Activated CD8-positive, alpha-beta T cell treated with anti-CD3 and anti-CD28 coated beads for 36 hours (primary cell): ENCODE measurements at places on chromosomes 5 and 9. TPM values are rescaled to one million over a fixed set of nuclear protein-coding genes. Genes with fewer than 3 reads are reported as not detected.
A peak's percentile ranks its signal among the peaks of the same experiment; 100 is the strongest.

Gene NDST1
- total RNA-seq: 2.9 TPM

Gene NDFIP1
- 96.9 TPM for total RNA-seq

Gene LAMC3
- total RNA-seq: 0.09 TPM

Gene REEP2
- 2.9 TPM for total RNA-seq

Gene TMEM171
- not detected for total RNA-seq

Gene AK1
- total RNA-seq: 14.8 TPM

Gene FGD3
- total RNA-seq: 41.6 TPM

Gene SPACA9
- 3.2 TPM for total RNA-seq

Gene PPP6C
- total RNA-seq: 44.8 TPM

Gene GRXCR2
- not detected for total RNA-seq

Gene MYORG
- total RNA-seq: 4.1 TPM

Gene LECT2
- not detected for total RNA-seq

Gene SPATA31E1
- not detected for total RNA-seq

Gene C5orf52
- total RNA-seq: not detected

Gene BRINP1
- not detected for total RNA-seq

Gene PAEP
- not detected for total RNA-seq

Gene C7
- total RNA-seq: not detected

DNA sequence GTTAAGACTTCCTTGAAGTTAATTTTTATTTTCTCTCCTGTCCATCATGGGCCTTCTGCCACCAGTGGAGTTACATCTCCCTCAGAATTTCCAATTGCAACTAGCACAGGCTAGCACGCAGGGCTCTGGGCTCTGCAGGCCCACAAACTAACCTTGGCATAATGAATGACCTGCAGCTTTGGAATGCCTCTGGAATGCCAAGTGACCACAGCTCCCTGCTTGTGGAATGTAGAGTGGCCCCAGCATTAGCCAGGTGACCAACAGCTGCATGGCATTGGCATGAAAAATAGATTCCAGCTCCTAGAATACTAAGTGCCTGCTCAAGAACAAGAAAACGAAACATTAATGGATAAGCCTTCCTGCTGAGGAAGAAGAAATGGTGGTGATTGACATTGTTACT lies 726.1 kb downstream of the BRINP1 start:
- no peaks in the 10 kb centered on the region for H3K4me1 ChIP-seq
- no peaks in the 10 kb centered on the region for H3K27me3 ChIP-seq
- H3K27ac ChIP-seq: no peak overlapping the region
- H3K36me3 ChIP-seq: no peaks in the 10 kb centered on the region
- DNase-seq: no peak

DNA sequence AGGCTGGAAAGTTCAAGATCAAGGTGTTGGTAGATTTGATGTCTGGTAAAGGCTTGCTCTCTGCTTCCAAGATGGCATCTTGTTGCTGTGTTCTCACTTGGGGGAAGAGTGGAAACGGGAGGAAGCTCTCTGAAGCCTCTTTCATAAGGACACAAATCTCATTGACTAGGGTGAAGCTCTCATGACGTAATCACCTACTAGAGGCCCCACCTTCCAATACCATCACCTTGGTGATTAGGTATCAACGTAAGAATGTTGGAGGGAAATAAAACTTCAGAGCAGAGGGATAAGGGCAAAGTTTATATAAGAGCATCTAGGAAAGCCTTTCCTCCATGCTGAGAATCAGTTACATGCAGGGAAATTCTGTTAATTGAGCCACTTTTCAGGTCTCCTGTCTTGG lies 15.4 kb upstream of the KLF9 start:
- H3K4me3 ChIP-seq: no peak overlapping the region
- H3K27me3 ChIP-seq: no peaks in the 10 kb centered on the region
- no peak for DNase-seq
- no peaks in the 10 kb centered on the region for H3K36me3 ChIP-seq
- no peaks in the 10 kb centered on the region for H3K4me1 ChIP-seq

- H3K27ac ChIP-seq: no peak overlapping the region
- H3K36me3 ChIP-seq: no peaks in the 10 kb centered on the region
- no peaks in the 10 kb centered on the region for H3K4me1 ChIP-seq
- DNase-seq: no peak
These were observed 455.3 kb upstream of the SGCD start for GRCh38 chr5:155871623-155872022.

DNA sequence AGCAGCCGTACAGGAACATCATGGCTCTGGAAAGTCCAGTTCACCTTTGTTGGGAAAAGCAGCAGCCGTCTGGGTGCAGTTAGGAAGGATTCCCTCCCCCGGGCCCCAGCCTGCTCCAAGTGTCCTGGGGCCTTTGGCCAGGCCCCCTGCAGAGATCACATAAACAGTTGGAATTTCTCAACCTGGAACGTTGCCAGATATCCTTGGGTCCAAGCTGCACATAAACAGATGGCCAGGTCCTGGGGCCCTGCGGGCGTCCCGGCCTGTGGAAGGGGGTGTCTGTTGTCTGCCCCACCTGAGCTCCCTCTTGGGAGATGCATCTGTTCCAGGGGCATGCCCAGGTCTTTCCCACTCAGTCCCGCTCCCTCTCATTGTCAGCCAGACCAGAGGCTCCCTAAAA lies 92.7 kb downstream of the COL5A1 start:
- H3K36me3 ChIP-seq: no peaks in the 10 kb centered on the region
- no peak overlapping the region for H3K4me3 ChIP-seq
- H3K27ac ChIP-seq: no peak overlapping the region
- H3K27me3 ChIP-seq: no peaks in the 10 kb centered on the region
- no peak for DNase-seq

GRCh38 chr5:160747987-160748386 lies 104.0 kb downstream of the ATP10B start:
- H3K36me3 ChIP-seq: no peaks in the 10 kb centered on the region
- H3K4me1 ChIP-seq: no peaks in the 10 kb centered on the region
- no peak for DNase-seq
- H3K27me3 ChIP-seq: peaks cover 7% of the 10 kb centered on the region

DNA sequence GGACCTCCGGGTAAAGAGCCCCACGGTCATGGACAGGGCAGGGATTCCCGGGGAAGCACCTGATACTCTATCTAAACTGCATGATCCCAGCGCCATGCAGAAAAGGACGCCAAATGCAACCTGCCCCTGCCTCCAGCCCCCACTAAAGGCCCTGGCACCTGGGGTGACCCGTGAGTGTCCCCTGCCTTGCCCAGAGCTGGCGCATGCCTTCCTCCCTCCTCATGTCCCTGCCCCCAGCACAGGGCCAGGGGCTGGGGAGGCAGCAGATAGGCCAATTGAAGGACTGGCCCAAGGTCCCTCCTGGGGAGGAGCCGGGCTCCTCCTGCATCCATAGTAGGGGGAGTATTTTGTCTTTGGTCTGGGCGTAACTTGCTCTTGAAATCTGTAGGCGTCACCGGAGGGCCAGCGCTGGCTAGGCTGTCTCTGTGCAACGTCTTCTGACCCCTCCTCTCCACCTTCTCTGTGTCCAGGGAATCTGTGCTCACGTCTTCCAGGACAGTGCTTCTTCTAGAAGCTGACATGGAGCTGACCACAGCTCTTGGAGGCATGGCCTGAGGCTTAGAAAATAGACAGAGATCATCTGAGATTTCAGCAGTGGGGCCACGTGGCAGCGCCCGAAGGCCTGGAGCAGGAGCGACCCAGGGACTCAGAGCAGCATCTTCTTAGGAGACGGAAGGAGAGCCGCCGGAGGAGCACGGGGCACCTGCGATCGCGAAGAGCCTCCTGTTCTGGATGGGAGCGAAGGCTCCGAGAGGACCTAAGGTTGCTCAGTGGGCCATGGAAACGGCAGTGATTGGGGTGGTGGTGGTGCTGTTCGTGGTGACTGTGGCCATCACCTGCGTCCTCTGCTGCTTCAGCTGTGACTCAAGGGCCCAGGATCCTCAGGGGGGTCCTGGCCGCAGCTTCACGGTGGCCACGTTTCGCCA lies 660 bp downstream of the SPAAR start:
- DNase-seq: no peak
- H3K4me3 ChIP-seq: no peak overlapping the region
- H3K36me3 ChIP-seq: no peaks in the 10 kb centered on the region

- H3K27me3 ChIP-seq: no peaks in the 10 kb centered on the region
- H3K27ac ChIP-seq: no peak overlapping the region
- H3K4me1 ChIP-seq: peaks cover 12% of the 10 kb centered on the region
- no peaks in the 10 kb centered on the region for H3K36me3 ChIP-seq
These were observed 52.4 kb downstream of the SLC44A1 start for GRCh38 chr9:105296877-105297287.

- no peak overlapping the region for H3K4me3 ChIP-seq
- H3K27me3 ChIP-seq: no peaks in the 10 kb centered on the region
- DNase-seq: no peak
- no peak overlapping the region for H3K27ac ChIP-seq
These were observed 162.6 kb upstream of the GNA14 start for GRCh38 chr9:77810637-77811119.

GRCh38 chr5:133723651-133724366 lies 111.5 kb upstream of the FSTL4 start:
- peaks cover 3% of the 10 kb centered on the region for H3K27me3 ChIP-seq
- H3K4me1 ChIP-seq: no peaks in the 10 kb centered on the region
- H3K27ac ChIP-seq: no peak overlapping the region

GRCh38 chr5:39177631-39177964 lies 41.8 kb downstream of the FYB1 start:
- H3K36me3 ChIP-seq: peaks cover 33% of the 10 kb centered on the region
- DNase-seq: no peak
- no peaks in the 10 kb centered on the region for H3K27me3 ChIP-seq
- H3K27ac ChIP-seq: peak overlapping the region; percentile 89

DNA sequence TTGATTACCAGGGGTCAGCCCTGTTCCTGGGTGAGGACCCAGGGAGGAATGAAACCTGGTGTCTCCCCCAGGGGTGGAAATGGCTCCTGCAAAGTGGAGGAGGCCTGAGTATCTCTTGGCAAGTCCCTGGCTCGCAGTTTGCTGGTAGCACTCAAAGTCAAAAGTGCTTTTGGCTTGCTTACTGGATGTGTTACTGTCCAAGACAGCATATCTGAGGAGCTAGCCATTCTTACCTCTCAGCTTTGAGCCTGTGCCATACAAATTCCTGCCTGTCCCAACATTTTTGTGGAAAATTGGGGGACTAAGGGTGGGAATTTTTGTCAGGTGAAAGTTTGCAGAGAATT lies 9.9 kb downstream of the ZNF618 start:
- no peaks in the 10 kb centered on the region for H3K27me3 ChIP-seq
- no peak for DNase-seq
- H3K36me3 ChIP-seq: no peaks in the 10 kb centered on the region
